Fibroblast of skin of right quadriceps (primary cell): ENCODE measurements at places on chromosomes 5 and 9.

GRCh38 chr9:17625644-17626388 lies 47.0 kb downstream of the SH3GL2 start:
- peak; percentile 17 for DNase-seq

GRCh38 chr5:10639846-10640368 lies 76.0 kb downstream of the ANKRD33B start:
- no peak for DNase-seq

DNA sequence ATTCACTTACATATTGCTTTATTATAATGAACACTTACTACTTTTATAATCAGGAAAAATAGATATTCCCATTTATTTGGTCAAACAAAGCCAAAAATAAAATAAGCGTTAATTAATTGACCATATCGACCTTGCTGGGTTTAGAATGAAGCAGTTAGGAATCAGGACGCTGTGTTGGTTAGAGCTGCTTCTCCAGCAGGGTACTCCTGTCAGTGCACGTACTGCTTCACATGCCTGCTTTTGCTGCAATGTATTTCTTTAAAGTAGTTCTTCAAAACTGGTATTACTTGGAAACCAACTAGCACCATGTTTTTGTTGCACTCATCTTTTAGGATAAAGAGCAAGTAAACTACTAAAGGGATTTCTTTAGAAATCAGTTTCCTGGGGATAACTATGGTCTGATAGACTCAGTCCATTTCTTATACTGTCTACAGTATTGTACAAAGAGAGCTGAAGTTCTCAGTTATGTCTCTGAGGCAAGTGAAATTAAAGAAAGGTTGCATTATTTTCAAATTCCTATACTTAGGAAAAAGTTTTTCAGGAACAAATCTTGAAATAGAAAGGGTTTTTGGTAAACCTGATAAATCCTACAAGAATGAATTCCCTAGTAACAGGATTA lies 6.8 kb upstream of the TRMO start:
- DNase-seq: no peak

GRCh38 chr9:126838055-126838811 lies 22.2 kb upstream of the ZBTB34 start:
- no peak for DNase-seq

- no peak for DNase-seq
These were observed 27.8 kb downstream of the PTTG1 start for GRCh38 chr5:160449458-160449857.

DNA sequence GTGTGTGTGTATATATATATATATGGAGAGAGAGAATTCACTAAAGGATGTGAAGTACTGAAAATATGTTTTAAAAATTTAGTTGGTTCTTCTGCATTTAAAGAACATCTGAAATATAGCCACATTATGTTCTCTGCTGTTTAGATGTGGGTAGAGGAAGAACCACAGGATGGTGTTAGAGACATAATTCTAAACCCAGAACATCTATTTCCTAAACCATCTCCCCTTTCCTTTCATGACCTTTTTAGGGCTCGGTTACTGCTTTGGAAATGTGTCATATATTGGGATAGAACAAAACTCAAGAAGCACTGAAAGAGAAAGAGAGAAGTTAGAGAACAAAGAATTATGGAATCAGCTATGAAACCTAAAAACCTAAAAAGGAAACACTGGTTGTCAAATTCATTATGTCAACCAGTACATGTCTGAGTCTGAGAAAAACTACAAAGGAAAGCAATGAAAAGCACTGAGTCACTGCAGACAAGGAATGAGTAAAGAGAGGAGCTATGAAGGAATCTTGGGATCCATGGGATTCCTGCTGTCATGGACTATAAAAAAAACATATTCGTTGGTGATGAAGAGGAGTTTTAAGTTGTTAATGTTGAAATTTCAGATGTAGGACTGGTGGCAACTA lies 28.4 kb downstream of the SLC12A2 start:
- DNase-seq: peak; percentile 72

DNA sequence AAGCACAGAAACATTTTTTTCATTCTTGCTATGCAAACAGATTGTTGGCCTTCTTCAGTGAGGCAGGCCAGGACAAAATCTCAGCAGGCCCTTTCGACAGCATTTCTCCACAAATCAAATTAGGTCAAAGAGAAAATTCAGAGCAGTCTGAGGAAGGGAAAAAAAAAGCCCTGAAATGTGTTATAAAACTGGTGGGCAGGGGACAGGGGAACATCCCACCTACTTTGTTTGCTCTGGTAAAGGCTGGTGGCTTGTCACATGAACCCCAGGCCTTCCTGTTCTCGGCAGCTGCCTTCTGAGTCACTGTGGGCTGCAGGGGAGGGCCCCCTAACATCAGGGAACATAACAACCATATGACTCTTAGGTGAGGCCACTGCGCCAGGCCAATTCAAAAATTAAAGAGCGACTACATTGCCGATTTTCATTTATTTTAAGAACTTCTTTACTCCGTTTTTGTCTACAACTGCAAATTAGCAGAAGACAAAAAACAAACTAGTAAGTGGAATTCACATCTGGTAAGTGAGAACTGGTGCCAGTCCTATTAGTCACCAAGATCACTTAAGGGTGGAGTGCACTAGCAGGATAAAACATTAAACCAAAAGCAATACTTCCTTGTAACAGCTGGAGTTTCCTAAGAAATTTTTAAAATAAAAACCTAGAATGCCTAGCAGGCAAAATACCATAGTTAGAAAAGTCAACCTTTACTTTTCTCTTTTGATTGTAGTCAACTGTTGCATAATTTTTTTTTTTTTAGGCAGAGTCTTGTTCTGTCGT lies 46.2 kb upstream of the DENND4C start:
- peak; percentile 75 for DNase-seq

DNA sequence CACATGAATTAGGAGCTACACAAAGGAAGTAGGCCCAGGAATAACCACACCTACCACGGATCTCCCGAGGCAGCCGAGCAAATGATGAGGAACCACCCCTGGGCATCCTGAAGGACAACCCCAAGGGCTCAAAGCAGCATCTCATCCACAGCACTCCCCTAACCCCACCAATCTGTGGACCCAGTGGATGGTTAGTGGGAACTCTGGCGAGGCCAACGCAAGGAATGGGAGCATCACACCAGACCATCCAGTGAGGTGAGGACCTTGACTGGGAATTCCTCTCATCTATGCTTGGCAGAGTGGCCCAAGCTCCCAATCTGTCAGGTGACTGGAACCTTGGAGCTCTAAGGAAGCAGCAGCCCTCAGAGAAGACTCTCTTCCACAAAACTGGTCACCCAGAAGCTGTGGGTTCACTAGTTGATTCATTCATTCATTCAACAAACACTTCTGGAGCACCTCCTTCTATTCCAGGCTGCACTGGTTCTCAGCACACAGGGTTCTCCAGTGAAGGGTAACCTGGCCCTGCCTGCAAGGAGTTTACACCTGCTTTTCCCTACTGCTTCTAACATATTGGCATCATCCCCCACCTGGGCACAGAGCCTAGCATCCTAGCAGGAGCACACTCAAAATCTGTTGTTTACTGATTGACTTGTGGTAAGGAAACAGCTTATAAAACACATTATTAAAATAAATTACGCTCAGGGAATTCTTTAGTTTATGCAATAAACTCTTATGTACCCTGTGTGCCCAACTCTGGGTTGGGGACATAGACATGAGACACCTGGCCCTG lies 4.9 kb downstream of the ACSL6 start:
- DNase-seq: no peak

DNA sequence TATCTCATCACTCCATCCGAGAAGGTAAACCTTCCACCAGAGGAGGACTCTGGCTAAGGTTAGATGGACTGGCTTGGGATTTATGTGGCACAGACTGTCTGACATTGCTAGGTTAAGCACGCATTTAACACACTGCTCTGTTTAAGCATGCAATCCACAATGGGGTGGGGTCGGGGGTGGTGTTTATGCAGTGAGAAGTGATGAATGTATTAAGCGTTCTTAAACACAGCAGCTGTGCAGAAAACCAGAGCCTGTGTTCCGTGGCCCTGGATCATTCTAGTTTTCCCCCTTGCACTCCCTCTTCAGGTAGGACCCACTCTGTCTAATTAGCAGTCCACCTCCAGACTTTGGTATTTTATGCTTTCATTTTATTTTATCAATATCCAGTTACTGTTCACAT lies 46.4 kb downstream of the STXBP1 start:
- DNase-seq: no peak
